ENCODE measurements at places on chromosomes 2 and 18.
A peak's percentile ranks its signal among the peaks of the same experiment; 100 is the strongest.

DNA sequence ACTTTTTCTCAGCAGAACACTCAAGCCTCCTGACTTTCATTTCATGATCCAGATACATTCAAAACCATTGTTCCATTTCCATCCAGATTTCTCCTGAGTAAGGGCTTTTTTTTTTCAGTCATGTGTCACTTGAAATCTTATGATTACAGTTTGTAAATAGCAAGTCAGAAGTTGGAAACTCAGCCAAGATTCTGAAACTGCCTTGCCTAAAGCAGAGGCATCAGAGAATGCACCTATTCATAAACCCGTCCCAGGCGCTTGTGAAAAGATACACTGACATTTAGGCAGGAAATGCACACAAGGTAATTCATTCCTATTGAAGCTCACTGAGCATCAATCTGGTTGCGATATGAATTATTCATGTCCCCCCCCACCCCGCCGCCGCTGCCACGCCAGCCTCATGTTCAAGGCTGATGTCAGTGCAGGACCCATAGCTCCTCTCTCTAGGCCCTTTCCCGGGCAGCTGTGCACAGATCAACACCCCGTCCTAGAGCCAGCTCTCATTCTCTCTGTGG is 30.4 kb upstream of the MGAT4A start:
- DNase-seq, result peak; percentile 36

DNA sequence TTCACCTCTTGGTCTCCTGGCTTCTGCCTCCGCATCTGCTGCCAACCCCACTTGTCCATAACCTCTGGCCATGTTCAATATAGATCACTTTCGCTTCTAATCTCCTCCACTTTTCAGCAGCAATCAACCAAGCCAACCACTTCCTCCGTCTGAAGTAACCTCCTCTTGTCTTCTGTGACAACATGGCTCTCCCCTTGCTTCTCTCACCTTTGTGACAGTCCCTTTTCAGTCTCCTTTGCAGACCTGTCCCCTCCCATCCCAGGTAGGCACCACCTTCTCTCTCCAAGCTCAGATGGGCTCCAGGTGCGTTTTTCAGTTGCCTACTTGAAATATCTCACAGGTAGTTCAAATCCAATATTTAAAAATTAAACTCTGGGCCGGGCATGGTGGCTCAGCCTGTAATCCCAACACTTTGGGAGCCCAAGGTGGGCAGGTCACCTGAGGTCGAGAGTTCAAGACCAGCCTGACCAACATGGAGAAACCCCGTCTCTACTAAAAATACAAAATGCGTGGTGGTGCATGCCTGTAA is 4.7 kb upstream of the PSD4 start:
- no peak for DNase-seq

DNA sequence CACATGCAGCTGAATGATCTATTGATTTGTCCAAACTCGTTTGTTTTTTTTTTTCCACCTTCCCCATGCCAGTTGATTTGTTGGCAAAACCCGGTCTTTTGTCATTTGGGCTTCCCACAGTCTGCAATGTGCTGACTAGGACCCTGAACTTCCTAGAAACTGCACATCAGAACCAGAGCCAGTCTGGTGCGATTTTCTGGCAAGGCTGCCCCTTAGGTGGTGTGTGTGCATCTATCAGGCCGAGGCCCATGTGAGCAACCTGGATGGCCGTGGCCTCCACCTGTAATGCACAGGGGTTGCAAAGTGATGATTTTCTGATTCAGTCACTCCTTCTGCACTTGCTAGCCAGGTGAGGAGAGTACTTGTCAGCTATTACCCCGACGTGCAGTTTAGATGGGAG is 47.8 kb downstream of the NCK2 start:
- no peak for DNase-seq

DNA sequence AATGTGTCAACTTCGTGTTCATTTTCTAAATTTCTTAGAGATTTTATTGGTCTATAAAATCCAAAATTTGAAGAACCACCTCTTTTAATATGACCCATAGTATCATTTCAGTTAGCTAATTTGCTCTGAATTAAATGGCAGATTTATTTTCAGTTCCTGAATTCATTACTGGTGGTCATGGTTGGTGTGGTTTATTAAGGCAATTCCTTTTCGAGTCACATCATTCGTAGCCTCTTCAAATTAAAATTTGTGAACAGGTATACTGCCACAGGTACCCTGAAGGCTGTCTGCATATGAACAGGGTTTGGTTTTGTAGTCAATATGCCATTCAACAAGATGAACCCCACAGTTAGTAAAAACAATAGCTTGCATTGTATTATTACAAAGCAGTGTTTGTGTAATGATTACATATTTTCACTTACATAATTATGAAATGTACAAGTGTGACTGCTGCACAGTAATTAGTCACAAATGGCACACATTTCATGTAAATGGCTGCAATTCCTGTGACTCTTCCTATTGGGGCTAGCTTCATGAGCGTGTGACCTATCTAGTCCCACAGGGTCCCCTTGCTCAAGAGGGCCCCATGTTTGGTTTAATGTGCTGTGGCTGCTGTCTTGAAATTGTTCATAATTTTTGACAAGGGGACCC is 48.9 kb downstream of the CDC42EP3 start:
- DNase-seq, result no peak

- DNase-seq, result no peak
Observed at GRCh38 chr2:107931412-107931811, 54.9 kb upstream of the SLC5A7 start.

GRCh38 chr2:219731173-219731572 is 103.7 kb downstream of the SLC4A3 start:
- no peak for DNase-seq

GRCh38 chr2:156486147-156486546 is 50.0 kb downstream of the GPD2 start:
- DNase-seq, result no peak

DNA sequence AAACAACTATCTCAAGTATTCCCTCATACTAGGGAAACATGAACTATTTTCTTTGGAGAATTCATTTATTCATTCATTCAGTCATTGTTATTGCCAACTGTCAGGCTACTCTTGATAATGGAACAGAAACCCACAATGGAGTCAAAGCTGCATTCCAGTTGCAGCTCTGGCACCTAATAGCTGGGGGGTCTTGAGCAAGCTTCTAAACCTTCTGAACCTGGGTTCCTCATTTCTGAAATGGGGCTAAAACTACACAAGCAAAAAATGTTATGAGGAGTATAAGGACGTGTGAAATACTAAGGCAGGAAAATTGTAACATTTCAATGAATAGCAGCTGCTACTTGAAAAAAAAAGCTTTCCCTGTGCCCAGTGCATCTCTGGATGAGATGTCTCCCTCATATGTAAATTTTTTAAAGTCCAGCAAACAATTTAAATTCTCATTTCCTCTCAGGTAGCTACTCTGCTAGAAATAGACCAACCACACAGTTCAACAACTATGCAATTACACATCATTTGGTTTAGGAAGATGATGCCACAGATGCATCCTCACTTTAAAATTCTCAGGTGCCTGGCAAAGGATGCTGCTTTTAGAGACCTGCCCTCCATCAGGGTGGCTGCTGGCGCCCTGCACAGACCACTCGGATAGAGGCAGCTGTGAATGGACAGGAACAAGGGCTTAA is 38.5 kb downstream of the SPRED2 start:
- no peak for DNase-seq

- no peak for DNase-seq
Observed at GRCh38 chr2:98317214-98317613, 29.0 kb upstream of the CNGA3 start.

DNA sequence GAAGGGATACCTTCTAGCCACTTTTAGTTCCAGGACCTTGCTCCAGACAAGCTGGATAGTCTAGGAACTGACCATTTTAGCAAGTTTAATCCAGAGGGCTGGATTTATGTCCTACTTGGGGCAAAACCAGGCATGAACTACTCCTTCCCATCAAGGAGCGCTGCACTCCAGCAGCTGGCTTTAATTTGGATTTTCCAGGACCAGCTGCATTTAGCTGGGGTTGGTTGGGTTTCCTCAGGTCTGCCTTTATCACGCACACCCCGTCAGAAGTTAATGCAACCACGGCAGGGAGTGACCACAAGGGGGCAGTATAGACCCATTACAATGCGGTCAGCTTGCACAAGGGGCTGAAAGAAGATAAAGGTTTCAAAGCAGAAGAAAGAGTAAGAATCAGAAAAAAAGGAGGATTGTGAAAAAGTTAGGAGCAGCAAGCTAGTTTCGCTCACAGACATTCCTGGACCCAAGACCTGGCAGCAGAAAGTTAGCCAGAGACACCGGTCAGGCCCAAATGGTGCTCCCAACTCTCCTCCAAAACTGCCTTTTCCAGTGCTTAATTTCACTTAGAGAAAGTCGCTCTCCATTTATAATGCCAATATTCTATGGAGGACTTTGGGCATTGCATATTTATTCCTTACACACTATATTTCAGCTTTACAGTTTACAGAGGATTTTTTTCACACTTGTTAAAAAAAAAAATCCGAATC is 40.1 kb downstream of the SLC4A1AP start:
- DNase-seq, result peak; percentile 38

GRCh38 chr18:56799756-56800155 is 148.6 kb downstream of the WDR7 start:
- no peak for DNase-seq

DNA sequence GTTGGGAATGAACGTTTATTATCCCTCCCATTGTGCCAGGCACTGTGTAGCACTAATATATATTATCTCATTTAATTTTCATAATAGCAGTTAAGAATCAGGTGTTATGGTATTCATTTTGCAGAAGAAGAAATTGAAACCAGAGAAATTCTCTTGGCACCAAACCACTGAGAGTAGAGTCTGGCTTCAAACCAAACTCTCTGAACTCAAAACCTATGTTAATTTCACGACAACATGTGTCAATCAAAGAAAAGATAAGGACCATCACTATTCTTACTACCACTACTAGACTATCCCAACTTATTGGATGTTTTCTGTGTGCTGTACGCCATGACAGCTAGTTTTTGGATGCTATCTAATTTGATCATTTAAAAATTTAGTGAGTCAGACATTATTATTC is 24.1 kb upstream of the ZEB2 start:
- DNase-seq, result no peak

Measured in T-helper 22 cell (primary cell).